ENCODE measurements at places on chromosomes 7 and 10.

- peak; percentile 62 for DNase-seq
These were observed 607.2 kb upstream of the KCND2 start for GRCh38 chr7:119665796-119666195.

DNA sequence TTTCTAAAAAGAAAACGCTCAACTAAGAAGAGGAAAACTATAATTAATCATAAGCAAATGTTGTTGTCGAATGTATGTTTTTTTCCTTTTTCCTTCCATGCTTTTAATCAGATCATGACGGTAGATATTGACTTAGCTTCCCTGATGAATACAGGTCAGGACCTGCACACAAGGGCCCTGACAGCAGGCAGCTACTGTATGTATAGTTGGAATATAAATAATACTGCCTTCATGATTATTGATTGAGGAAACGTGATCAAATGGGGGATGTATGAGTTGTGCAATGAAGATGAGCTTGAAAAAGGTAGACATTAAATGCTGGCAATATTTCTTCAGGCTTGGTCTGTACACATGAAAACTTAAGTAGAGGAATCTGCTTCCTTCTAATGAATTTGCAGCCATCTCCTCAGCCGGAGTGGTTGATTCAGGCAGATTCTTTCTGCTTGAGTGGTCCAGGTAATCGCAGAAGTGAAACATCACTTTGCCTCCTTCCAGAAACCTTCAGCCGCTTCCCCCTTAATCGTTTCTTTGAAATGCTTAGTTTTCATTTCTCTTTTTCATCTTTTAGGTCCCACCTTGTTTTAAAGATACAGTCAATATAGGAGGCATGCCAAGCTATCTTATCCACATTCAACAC, 656.5 kb downstream of the SDK1 start:
- no peak for DNase-seq

- peak; percentile 34 for DNase-seq
These were observed 141.2 kb downstream of the MLLT10 start for GRCh38 chr10:21675157-21675796.

DNA sequence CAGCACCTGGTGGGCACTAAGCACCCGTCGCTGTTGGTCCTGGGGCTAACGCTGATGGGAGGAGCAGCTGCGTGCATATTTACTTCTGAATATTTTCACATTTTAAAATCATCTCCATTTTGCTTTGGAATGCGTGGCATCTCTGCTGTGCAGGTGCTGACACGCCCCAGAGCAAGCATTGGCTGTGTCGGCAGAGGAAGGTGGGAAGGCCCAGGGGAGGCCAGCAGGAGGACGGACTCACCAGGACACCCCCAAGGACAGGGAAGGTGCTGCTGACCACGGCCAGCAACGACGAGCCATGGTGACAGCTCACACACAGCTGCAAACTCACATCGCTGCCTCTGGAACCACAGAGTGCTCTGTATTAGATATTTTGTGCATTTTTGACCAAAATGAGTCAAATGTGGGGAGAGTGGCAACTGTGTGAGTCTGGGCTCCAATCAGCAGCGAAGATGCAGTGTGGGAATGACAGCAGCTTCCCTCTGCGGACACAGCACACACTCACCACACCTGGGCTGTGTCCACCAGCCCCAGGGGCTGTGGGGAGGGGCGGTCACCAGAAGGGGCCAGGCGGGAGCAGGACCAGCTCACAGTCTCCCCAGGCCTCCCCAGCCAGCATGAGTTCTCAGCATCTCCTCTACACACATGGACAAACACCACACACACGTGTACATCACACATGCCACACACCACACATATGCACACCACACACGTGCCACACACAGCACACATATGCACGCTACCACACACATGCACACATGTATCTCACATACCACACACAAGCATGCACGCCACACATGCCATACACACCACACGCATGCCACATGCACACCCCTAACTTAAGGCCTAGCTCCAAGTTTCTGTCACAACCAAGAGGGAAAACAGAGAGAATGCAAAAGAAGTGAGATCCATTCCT, 58.2 kb downstream of the PTPRN2 start:
- DNase-seq, result no peak

DNA sequence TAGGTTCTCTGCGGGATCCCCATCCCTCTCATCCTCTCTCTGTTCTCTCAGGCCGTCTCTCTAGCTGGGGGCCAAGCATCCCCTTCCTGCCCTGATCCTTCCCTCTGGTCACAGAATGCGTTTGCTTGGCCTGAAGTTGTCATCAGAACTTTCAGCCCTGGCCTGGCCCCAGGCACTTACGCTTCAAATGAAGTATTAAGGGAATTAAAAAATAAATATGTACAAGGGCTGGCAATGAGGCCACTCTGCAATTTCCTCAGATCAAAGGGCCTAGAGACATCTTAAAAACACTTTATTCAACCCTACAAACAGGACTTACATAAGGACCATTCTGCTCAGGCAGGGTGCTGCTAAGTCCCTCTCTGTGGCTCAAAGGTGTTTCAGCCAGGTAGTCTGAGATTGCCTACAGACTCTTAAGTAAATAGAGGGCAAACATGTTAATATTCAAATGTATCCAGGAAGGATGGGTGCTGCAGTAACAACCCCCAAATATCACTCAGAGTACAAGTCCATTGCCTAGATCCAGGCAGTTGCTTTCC, 16.0 kb downstream of the SFTPD start:
- no peak for DNase-seq

DNA sequence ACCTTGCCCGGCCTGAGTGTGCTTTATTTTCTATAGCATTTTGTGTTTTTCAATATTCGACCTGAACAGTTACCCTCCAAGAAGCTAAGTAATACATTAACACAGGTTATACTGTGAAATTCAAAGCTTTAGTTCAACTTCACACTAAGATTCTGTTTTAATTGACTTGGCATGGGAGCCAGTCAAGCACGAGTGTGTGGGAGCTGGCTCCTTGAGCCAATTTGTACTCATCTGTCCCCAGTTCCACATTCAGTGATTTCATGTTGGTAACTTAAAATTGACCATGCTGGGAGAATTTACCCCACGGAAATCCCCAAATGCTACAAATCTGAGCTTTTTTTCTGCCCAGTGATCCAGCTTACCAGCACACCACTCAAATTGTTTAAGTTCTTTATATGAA, 20.3 kb downstream of the TSPAN12 start:
- no peak for DNase-seq
